Lower lobe of right lung (tissue), 2 donors: ENCODE measurements at places on chromosomes 2 and 18. TPM values are rescaled to one million over a fixed set of nuclear protein-coding genes. Genes with fewer than 3 reads are reported as not detected.

- no peak overlapping the region for H3K27ac ChIP-seq
- no peaks in the 10 kb centered on the region for H3K4me1 ChIP-seq
- no peak overlapping the region for H3K4me3 ChIP-seq
Measured at GRCh38 chr2:54255230-54256090, 569 bp downstream of the TSPYL6 start.

DNA sequence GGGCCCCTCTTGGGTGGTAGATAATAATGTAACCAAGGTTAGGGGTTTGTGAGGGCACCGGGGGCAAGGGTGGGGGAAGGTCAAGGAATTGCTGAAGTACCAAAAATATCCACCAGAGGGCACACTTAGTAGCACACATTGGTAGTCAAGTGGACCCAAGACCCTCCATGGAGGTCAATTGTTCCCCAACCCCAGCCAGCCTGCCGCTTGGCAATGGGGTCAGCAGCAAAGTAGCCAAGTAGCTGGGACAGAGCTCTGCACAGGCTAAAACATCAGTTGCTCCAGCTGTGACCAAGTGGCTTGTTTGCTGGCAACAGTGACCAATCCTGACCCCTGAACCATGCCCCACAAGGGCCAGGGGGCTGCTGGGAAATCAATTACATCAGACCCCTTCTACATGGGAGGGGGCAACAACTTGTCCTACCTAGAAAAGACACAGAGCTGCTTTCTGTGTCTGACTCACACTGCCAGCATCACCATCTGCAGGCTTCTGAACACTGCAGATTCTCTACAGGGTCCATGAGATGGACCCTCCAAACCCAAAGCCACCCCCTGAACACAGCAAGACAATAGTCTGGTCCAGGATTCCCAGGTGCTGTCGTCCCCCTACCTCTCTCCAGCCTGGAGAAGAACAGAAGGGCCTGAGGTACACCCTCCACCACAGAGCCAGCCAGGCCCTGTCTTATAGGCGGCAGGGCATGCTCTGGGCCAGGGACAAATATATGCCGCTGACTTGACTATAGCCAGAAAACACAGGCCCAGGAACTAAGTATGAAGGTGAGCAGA, 76.0 kb downstream of the EMX1 start:
- H3K27me3 ChIP-seq = no peaks in the 10 kb centered on the region
- no peak for DNase-seq
- no peak overlapping the region for H3K4me3 ChIP-seq
- H3K4me1 ChIP-seq = no peaks in the 10 kb centered on the region

Gene MAB21L4
- total RNA-seq = 17.0 TPM

DNA sequence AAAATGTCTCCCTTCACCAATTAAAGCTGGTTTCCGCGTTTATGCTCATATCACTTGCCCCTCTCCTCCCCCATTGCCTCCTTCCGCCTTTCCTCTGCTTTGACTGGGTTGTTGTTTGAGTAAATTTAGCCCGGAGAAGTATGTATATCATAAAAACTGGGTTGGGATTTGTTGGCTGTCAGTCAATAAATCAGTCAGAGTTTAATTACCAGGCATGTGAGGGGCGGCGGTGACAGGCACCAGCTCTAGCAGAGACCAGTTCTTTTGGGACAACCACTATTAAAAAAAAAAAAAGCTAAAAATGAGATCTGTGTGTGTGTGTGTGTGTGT, 382.4 kb upstream of the SMIM21 start:
- peak overlapping the region; percentile 41 for H3K27ac ChIP-seq
- H3K27me3 ChIP-seq = no peaks in the 10 kb centered on the region
- no peak for DNase-seq
- H3K4me3 ChIP-seq = peak overlapping the region; percentile 16
- H3K36me3 ChIP-seq = no peaks in the 10 kb centered on the region

- no peak overlapping the region for H3K4me3 ChIP-seq
- peaks cover 23% of the 10 kb centered on the region for H3K36me3 ChIP-seq
- no peak overlapping the region for H3K27ac ChIP-seq
- no peaks in the 10 kb centered on the region for H3K27me3 ChIP-seq
- DNase-seq = no peak
Measured at GRCh38 chr2:26059542-26059941, 25.7 kb downstream of the RAB10 start.

DNA sequence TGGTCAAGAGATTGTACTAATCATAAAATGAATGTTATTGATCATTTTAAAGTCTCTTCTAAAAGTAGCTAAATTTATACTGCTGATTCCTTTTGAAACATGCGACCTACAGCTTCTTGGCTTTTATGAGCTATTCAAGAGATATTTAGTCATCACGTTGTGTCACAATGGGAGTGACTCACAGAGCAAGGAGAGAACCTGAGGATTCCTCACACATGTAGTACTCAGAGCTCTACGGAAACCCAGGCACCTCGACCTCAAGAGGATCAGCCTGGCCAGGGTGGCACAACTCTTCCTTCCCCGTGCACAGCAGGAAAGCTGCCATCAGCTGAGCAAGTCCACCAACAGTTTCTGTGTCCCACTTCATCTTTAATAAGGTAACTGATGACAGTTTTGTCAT, at the start of gene DHRS9:
DHRS9 (plus strand) TSS at position 223 of the 400 bp plus-strand sequence. CDS start 12,019 bp downstream, outside the sequence.
- no peaks in the 10 kb centered on the region for H3K4me1 ChIP-seq
- peak; percentile 57 for DNase-seq
- H3K36me3 ChIP-seq = no peaks in the 10 kb centered on the region
- H3K27ac ChIP-seq = no peak within 1 kb of the TSS
- no peak within 1 kb of the TSS for H3K4me3 ChIP-seq

GRCh38 chr2:223306371-223306770, 254.4 kb downstream of the KCNE4 start:
- H3K4me3 ChIP-seq = no peak overlapping the region
- no peaks in the 10 kb centered on the region for H3K4me1 ChIP-seq
- no peaks in the 10 kb centered on the region for H3K36me3 ChIP-seq
